ENCODE measurements at places on chromosomes 12 and 14.

GRCh38 chr12:55723516-55724225 lies 3.5 kb downstream of the RDH5 start:
- DNase-seq = no peak

- no peak for DNase-seq
Observed at GRCh38 chr12:25459541-25459951, 93.5 kb downstream of the LMNTD1 start.

- no peak for DNase-seq
Observed at GRCh38 chr14:100067971-100068959, 3.0 kb downstream of the EVL start.

DNA sequence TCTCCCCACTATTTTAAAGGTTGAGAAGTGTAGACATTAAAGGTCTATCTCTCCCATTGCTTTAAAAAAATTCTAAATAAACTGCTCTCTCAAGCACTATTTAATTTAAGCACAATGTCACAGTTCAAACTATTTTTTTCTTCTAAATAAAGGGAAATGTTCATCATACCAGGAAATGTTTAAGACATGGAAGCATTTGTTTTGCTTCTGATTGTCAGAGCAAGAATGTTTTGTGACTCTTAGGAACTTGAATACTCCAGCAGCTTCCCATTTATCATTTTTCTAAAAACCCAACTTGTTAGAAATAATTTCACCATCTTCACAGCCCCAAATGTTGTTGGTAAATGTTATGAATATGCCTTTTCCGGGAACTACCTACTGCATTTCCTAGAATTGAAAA lies 121.8 kb upstream of the NTF3 start:
- no peak for DNase-seq

- DNase-seq = no peak
Observed at GRCh38 chr12:123245678-123246077, 12.4 kb downstream of the MTRFR start.

GRCh38 chr14:57297852-57298251 lies 29.1 kb downstream of the AP5M1 start:
- no peak for DNase-seq

- no peak for DNase-seq
Observed at GRCh38 chr14:99309220-99309766, 37.3 kb upstream of the BCL11B start.

- DNase-seq = no peak
Observed at GRCh38 chr12:2138871-2139308, 86.1 kb downstream of the CACNA1C start.

GRCh38 chr14:43145361-43145760 lies 1361.7 kb downstream of the FSCB start:
- no peak for DNase-seq

- DNase-seq = no peak
Observed at GRCh38 chr14:66483322-66483721, 2.8 kb upstream of the CCDC196 start.

GRCh38 chr12:120200364-120200800 lies 529 bp downstream of the RPLP0 start:
- no peak for DNase-seq

- DNase-seq = no peak
Observed at GRCh38 chr12:58901664-58902063, 18.6 kb downstream of the LRIG3 start.

DNA sequence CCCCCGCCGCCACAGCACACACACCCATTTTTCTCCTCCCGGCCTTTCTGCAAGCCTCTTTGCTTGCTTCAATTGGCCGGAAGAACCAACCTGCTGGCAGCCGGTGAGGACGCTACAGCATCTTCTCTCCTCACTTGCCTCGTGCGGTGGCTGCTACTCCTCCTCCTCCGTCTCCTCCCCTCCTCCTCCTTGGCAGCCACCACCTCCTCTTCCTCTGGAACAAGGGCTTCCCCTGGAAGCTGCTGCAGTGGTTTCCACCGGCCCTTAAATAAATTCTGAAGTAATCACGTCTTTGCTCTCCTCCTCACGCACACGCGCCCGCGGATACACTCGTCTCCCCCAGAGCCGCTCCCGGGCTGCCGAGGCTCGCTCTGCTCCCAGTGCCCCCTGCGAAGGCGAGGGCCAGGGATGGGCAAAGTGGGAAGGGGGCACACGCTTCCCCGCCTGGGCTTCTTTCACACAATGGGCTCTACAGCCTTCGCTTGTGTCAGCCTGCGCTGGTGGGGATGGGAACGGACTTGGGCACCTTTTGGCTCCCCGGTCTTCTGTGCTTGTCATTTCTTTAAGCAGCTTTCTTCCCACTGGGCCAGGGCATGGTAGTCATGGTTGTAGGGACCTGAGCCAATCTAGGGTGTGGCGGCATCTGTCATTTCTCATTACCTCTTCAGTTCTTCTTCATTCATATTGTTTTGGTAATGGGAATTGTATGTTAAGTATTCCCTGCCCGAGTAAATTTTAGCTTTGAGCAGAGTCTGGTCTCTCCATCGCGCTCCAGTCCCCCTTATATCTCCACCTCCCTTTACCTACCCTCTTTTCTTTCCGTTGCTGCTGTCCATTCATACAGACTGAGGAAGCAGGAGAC lies at the start of gene PPFIA2:
Gene PPFIA2 (minus strand): TSS at position 161 of the 862 bp plus-strand sequence.
- DNase-seq = peak; percentile 38

- no peak for DNase-seq
Observed at GRCh38 chr12:93722835-93723567, 45.8 kb downstream of the CRADD start.

DNA sequence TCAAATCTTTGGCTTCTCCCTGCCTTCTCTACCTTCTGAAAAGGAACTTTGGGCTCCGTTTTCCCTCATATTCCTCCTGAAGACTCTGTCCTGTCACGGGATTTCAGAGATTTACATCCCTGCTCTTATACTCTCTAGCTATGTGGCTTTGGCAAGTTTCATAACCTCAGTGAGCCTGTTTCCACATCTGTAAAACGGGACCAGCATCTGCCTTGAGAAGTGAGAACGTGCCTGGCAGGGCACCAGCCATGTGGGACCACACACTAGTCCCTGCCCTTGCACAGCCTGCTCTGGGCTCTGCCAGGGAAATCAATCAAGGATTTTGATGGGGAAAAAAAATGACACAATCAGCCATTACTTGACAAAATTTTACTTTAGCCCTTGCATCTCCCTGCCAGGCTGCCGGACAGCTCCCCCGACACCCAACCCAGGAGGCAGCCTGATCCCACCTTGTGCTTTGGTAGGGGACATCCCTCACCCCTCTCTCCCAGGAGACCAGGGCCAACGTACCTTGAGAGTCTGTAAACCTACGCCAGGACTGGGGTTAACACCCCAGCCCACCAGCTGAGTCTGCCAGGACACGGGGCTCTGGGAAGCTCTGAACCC lies 8.5 kb downstream of the PHETA1 start:
- no peak for DNase-seq

- DNase-seq = no peak
Observed at GRCh38 chr14:95685978-95686922, at the start of gene TCL1B. TSS of gene TCL1B (plus strand) at chr14:95686426. CDS start at chr14:95686468, 42 bp downstream.

DNA sequence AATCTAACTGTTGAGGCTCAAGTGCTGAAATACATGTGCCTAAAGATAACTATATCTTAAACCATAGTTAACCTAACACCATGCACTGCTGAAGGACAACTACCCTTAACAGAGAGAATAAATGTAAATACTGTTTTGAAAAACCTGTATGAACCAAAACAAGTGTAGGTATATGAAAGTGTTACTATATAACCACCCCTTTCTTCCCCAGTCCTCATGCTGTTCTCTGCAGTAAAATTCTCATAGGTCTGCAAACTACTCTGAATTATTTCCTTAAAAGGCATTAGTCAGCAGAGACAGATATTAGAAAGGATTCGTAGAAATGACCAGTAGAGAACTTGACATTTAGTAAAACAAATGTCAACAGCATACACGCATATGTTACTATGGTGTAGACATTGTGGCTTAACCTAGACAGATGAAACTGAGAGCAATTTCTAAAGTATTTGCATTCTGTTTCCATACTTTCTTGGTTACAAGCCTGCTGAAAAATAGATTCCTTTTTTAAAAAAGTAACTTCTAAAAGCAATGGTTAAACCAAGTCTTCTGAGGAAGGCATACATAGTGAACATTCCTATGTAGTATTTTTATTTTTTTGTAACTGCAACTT lies 13.9 kb downstream of the CSRP2 start:
- DNase-seq = no peak

GRCh38 chr14:89407856-89408255 lies 9.2 kb downstream of the FOXN3 start:
- DNase-seq = no peak

GRCh38 chr12:43318021-43318420 lies 234.0 kb downstream of the ADAMTS20 start:
- no peak for DNase-seq

- no peak for DNase-seq
Observed at GRCh38 chr12:67270622-67271021, 1.5 kb downstream of the CAND1 start.

GRCh38 chr12:51242120-51242519 lies 3.5 kb downstream of the DAZAP2 start:
- no peak for DNase-seq

DNA sequence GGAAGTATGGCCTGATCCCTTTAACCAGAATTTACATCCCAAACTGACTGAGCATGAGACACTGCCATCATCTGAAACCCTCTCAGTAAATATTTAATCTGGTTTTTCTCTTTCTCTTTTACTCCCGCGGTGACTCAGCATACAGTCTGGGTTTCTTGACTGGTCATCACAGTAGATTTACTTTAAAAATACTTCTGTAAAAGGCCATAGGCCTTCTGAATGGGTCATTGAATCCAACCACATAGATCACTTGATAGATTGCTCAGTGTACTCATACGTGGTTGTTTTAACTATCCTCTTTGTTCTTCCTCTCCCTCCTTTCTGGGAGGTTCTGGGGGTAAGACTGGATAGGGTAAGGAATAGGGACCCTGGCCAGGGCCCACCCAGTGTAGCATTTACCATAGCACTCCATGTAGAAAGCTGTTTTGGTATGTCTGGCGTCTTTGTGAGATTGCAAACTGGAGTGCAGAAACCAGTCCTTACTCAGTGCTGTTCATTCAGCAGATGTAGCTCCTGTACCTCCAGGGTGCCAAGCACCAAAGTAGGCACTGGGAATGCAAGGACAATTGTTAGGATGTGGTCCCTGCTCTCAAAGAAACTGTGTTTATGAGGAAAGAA lies 165.7 kb downstream of the SRGAP1 start:
- no peak for DNase-seq

GRCh38 chr12:63958876-63959580 lies 114.5 kb downstream of the SRGAP1 start:
- no peak for DNase-seq

- DNase-seq = no peak
Observed at GRCh38 chr12:122729583-122730214, 945 bp downstream of the HCAR1 start.

DNA sequence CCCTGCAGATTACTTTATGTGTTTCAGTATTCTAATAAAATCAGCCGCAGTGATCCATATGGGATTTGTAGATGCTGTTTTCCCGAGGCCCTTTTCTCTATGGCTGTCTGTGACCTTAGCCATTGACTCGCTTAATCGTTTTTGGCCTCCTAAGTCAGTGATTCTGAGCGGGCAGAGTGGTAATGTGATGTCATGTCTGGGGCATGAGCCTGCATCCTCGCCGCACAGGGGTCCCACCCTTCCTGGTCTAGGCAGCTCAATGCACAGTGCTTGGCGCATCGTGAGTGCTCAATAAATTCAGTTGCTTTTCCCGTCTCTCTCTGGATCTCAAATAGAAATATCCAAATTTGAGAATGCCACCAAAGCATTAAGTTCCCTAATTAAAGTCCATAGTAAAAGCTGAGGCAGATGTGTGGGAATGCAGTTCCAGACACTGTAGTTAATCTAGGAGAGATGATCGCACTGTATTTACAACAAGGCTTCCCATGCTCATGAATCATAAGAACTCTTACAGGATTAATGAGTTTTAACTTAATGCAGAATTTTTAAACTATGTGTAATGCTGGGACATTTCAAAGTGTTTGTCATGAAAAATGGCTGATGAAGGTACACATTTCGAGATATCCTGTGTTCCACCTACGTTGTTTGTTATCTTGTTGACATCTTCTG lies 29.3 kb downstream of the HMGA2 start:
- no peak for DNase-seq
